ENCODE measurements at places on chromosomes 12 and 14.

DNA sequence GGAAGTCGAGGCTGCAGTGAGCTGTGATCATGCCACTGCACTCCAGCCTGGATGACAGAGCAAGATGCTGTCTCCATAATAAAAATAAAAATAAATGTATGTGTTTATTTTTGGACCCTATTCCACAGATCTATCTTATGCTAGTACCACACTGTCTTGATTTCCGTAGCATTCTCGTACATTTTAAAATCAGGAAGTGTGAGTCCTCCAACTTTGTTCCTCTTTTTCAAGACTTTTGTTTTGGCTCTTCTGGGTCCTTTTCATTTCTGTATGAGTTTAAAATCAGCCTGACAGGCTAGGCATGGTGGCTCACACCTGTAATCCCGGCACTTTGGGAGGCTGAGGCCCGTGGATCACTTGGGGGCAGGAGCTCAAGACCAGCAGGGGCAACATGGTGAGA lies 25.8 kb downstream of the DAO start:
- DNase-seq = no peak

GRCh38 chr12:122155705-122156104 lies 18.3 kb downstream of the IL31 start:
- no peak for DNase-seq

- no peak for DNase-seq
Observed at GRCh38 chr14:91925001-91925726, 22.3 kb downstream of the FBLN5 start.

GRCh38 chr14:75515629-75515996 lies 6.7 kb upstream of the BATF start:
- no peak for DNase-seq

DNA sequence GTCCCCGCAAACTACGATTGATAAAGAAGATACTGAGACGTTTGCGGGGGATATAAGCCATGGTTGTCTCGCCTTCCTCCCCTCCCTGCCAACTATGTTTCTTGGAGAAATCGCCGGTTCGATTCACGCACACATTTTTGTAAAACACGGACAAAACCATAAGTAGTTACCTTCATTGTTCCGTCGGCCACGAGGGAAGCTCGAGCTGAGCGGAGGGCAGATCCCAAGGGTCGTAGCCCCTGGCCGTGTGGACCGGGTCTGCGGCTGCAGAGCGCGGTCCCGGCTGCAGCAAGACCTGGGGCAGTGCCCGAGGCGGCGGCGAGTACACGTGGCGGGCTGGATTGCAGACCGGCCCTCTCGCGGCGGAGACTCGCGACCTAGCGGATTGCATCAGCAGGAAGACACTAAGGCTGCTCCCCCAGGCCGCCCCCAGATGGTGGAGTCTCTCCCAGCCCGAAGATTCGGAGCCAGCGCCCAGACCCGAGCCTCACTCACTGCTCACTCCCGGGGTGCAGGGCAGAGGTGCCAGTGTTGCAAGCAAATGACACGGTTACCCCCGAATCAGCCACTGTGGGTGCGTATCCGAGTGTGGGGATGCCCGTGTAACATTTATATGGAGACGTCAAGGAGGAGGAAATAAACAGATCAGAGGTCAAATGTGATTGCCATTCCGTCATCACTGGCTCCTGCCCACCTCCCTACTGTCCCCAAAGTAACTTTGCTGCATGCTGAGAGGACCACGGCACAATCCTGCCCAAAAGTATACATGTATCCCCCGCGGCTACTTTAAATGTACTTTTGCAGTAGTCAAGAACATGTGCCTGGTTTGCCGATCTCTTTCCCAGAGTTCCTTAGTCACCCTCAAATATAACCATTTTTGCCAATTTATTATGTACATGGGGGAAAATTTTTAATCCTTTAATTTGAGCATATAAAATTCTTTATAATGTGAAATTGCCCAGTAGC lies at the start of gene BCAT1:
Gene BCAT1, minus strand, starts transcription at position 345 of the 966 bp plus-strand sequence. Its CDS starts 169 bp downstream, at position 176.
- DNase-seq = no peak

GRCh38 chr12:120453060-120453750 lies 7.0 kb downstream of the GATC start:
- DNase-seq = no peak

GRCh38 chr12:130640901-130641300 lies 75.2 kb downstream of the RIMBP2 start:
- DNase-seq = no peak
